Tibial nerve (tissue), 4 donors: ENCODE measurements at places on chromosomes 5 and 9. TPM values are rescaled to one million over a fixed set of nuclear protein-coding genes. Genes with fewer than 3 reads are reported as not detected.

CDH9 gene
- total RNA-seq, result not detected

ACOT12 gene
- total RNA-seq, result not detected

SPINK5 gene
- 0.90 TPM for total RNA-seq

- DNase-seq, result no peak
Observed at GRCh38 chr5:62560786-62561185, 17.8 kb upstream of the LRRC70 start.

NSD1 gene
- total RNA-seq, result 36.6 TPM

- no peak for DNase-seq
Observed at GRCh38 chr5:178644826-178645545, 18.1 kb upstream of the CLK4 start.

DNA sequence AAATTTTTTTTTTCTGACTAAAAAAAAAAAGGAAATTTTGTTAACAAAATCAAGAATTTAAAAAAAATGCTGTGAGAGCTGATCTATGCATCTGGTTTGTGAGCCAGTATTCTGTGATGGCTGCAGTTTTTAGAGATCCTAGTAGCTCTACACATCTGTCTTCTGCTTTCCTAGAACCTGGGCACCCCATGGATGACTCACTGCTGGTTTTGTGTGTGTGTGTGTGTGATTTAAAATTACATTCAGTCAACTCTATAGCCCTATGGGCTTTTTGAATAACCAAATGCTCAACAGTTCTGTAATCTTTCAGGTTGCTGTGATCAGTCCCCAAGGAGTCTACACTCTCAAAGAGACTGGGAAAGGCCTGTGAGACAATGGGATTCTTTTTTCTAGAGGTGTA, 2.5 kb upstream of the PSMD5 start:
- no peak for DNase-seq

DNA sequence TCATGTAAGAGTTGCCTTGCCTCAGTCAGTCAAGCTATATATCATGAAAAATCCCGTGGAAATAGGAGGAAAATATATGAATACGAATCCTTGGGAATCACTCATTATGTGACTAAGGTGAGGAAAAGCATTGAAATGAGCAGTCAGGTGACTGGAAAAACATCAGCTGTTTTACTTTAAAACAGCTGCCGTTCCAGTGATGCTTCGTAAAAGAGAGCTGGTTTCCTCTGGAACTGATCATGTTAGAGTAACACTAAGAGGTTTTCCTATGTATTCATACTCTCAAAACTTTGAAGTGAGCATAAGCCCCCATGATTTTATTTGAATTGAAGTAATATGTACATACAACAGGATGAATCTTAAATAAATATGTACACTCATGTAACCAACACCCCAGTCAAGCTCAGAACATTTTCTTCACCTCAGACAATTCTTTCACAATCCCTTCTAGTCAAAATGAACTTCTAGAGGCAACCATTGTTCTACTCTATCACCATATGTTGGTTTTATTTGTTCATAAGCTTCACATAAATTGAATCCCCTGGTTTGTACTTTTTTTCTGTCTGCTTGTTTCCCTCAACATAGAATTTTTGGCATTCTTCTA, 107.7 kb downstream of the SLC25A46 start:
- no peak for DNase-seq

TMEM215 gene
- total RNA-seq, result 16.3 TPM

DNA sequence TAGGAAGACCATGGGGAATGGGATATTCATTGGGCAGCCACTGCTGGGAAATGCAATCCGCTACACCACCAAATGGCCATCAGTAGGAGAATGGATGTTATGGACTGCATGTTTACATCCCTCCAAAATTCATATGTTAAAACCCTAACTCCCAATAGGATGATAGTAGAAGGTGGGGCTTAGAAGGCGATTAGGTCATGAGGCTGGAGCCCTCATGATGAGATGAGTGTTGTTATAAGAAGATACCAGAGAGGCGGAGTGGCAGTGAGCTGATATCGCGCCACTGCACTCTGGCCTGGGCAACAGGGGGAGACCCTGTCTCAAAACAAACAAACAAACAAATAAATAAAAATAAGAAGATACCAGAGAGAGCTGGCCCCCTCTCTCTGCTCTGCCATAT, 16.1 kb upstream of the GTF3C5 start:
- DNase-seq, result no peak
